ENCODE measurements at places on chromosomes 7 and 10.

GRCh38 chr10:15237351-15237750 lies 68.9 kb upstream of the NMT2 start:
- DNase-seq = no peak

- no peak for DNase-seq
These were observed 4.1 kb downstream of the LRRC17 start for GRCh38 chr7:102916881-102917280.

- no peak for DNase-seq
These were observed 258.2 kb upstream of the SORCS1 start for GRCh38 chr10:107422681-107423080.

DNA sequence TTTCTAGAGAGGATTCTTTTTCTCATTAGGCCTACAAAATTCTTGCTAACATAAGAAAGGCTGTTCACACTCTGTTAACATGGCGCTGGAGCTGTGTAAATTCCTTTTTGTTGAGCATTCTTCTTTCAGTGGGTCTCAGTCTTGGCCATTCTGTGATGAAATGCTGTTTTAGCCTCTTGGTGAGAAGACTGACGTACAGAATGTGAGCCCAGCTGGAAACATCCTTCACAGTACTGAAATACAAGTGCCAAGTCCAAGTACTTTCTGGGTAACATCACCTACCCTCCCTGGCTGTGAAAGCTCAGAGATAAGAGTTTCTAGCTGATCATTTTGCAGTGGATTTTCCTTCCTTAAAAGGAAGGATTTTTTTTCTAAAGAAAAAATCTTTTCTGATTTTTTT lies 231.8 kb downstream of the AHR start:
- DNase-seq = no peak

DNA sequence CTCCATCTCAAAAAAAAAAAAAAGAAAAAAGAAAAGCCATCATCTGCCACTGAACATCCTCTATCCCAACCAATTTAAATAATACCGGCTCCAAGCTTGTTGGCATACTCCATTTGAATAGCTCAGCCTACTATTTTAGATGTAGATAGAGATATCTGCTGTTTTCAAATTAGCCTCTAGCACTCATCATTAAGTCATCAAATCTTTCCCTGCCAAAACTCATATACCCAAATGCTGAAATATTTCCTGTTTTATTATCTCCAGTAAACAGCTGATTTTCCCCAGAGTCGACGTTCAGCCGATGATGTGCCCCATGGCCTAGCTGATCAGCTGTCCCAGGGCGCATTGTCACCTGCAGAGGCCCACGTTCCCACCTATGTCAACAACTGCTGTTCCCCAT lies 34.5 kb upstream of the FRMD4A start:
- no peak for DNase-seq

- no peak for DNase-seq
These were observed 52.2 kb downstream of the UNC5B start for GRCh38 chr10:71264345-71265200.

DNA sequence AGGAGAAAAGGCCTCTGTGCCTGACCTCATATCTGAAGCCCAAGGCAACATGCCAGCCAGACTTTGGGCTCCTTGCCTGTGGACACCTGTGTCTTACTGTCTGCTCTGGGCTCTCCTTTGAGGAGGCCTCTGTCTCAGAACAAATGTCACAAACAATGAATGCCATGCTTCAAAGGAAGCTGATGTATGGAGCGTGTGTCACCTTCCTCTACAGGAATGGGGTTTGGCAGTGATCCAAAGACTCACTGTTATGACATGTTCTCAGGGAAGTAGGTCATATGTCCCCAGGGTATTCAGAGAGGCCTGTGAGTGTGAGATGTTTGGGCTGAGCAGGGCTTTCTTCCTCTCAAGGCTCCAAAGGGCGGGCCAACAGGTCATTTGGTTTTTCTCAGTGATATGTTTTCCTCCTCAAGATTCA lies 38.4 kb downstream of the PTPRE start:
- DNase-seq = no peak

DNA sequence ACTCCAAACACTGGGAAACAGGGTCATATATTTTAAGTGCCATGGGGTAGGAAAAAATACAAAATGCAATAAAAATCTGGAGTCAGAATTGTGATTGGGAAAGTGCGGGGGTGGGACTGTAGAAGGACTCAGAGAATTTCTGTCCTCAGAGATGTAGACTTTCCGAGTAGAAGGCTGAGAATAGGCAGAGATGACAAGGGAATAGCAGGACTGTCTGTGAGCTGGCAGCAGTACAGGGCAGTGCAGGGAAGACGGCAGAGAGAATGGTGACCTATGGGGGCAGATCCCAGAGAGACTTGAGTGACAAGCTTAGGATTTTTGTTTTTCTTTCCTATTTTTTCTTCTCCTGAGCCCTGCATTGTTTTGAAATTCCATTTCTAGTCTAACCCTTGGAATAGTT lies 127.6 kb downstream of the SLC16A9 start:
- DNase-seq = no peak

- DNase-seq = peak; percentile 45
These were observed 19.4 kb upstream of the MINDY3 start for GRCh38 chr10:15879663-15880062.

GRCh38 chr10:75620356-75620755 lies 188.9 kb downstream of the LRMDA start:
- DNase-seq = no peak

- DNase-seq = peak; percentile 50
These were observed 182.1 kb upstream of the CDC14C start for GRCh38 chr7:48742079-48742798.

GRCh38 chr10:112964482-112964881 lies 14.4 kb downstream of the TCF7L2 start:
- DNase-seq = no peak

- no peak for DNase-seq
These were observed 61.6 kb downstream of the MTURN start for GRCh38 chr7:30196408-30196807.

- no peak for DNase-seq
These were observed 164.1 kb downstream of the LSM5 start for GRCh38 chr7:32326078-32326477.

DNA sequence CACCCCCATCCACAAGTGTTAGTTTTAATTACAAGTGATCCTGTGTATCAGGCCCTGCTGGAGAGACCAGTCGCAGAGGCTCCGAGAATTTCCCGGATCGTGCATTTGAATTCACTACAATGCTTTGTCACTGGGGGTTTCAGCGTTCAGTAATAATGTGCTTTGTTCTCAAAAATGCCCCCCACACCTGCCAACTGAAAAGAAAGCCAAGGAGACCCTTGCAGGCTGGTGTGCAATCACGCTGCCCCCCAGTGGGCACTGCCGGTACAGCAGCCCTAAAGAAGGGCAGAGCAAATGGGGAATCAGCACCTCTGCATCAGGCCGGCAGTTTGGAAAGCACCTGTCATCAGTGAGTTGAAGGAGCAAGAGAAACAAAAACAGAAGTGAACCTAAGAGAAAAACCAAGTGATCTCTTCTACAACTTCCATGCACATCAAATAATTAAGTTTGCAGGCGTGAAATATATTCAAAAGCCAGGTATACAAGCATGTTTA lies 177.6 kb downstream of the PARD3 start:
- DNase-seq = peak; percentile 24

DNA sequence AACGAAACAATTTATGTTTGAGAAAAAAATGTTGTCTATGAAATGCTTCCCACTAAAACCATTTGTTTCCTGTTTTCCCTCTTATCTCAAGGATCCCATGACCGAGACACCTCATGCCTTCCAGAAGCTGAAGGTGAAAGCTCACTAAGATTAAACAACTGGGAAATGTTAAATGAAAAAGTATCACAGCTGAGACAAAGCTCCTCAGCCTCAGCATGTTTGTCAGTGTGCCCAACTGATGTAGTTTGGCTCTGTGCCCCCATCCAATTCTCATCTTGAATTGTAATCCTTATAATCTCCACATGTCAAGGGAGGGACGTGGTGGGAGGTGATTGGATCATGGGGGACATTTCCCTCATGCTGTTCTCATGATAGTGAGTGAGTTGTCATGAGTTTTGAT lies 327.3 kb downstream of the HTR7 start:
- DNase-seq = no peak

- no peak for DNase-seq
These were observed 1.9 kb downstream of the NSUN6 start for GRCh38 chr10:18649364-18649959.

- DNase-seq = no peak
These were observed 74.9 kb downstream of the ADRA2A start for GRCh38 chr10:111151595-111152307.

- DNase-seq = no peak
These were observed 1.5 kb downstream of the TAS2R41 start for GRCh38 chr7:143479055-143479766.

DNA sequence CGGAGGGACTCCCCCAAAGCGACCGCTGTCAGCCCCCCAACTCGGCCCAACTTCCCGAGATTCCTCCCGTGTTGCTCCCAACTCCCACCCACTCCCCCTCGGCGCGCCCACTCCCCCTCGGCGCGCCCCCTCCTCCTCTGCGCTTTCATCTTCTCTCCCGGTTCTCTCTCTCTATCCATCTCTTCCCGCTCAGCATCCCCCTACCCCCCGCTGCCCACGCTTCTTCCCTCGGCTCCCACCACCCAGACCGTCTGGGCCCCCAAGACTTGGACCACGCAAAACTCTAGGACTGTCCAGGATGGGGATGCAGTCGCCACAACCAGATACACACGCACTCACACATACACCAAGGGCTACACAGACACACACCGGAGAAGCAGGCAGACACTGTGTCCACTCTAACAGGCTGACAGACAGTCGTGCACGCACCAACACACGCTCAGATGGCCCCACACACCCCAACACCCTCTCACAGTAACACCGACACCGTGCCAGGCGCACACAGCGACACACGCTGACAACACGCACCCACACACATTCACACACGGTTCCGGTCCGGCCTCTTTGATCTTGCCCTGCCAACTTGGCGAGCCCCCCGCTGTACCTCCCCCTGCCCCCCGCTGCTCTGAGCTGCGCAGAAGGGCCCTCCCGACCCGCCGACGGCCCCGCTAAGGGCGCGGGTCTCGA lies 1.1 kb downstream of the GRID1 start:
- no peak for DNase-seq

GRCh38 chr10:37667736-37668135 lies 189.7 kb downstream of the ZNF248 start:
- DNase-seq = no peak

- no peak for DNase-seq
These were observed 4.8 kb downstream of the TBATA start for GRCh38 chr10:70780370-70780760.

DNA sequence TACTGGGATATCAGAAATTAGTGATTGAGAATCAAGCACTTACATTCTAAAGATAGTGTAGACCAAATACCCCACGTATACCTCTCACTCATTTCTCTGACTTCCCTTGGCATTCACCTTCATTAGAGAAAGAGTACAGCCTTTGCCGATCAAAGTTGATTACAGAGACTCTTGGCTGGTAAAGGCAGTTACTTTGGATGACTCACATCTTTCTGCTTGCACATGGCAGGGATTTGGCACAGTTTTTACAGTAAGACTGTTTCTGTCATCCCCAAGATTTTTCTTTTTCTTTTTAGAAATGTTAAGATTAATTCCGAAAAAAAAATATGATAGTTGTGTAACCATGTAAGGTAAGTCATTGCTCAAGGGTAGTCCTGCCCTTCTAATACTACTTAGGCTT lies 143.0 kb downstream of the TSPAN12 start:
- no peak for DNase-seq

DNA sequence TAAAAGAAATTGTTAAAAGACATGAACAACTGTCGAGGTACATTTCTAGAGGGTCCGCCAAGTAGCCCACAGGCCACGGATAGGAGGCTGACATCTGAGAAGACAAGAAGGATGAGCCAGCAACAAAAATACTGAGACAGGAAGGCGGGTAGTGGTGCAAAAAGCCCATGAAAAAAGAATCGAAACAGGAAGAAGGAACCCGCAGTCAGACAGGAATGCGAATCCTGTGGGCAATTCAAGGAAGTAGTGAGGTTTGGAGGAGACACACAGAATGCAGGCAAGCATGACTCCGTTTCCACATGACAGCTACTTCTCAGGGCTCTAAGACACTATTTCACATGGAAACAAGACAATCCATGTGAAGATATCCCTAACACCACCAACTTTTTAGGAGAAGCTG lies 125.2 kb downstream of the DOCK4 start:
- DNase-seq = no peak

DNA sequence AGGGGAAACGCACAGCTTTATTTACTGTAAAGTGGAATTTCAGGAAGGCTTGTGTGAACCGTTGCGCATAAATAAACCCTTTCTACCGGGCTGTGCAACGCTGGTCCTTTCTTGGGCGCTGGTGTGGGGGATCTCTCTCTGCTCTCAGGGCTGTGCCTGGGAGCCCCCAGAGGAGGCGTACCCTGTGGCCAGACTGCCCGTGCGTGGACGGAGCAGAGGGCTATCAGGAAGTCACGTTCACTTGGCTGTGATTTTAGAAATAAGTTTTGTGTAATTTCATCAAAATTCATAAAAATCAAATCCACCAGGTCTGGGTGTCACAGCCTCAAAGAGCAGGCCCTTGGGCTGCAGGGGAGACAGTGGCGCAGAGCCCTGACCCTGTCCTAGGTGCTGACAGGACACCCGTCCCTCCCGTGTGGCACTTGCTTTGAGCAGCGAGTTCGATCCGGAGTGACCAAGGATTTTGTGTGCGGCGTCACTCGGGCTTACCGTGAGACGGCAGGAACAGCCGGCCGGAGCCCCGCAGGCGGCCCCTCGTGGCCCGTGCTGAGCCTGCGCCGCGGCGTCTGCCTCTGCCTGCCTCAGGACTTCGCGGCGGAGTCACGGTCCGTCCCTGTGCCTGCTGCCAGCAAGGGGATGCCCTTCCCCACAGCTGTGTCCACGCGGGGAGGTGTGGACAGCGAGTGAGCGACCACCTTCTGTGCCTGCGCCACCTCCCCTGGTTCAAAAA lies 20.2 kb downstream of the GET4 start:
- DNase-seq = no peak

GRCh38 chr10:48682265-48682664 lies 2.4 kb upstream of the WDFY4 start:
- no peak for DNase-seq

Data from NCI-H1092 (cell line).